Inflammatory macrophage treated with lipopolysaccharide for 4 hours (primary cell): ENCODE measurements at places on chromosomes 4 and X.
A peak's percentile ranks its signal among the peaks of the same experiment; 100 is the strongest.

DNA sequence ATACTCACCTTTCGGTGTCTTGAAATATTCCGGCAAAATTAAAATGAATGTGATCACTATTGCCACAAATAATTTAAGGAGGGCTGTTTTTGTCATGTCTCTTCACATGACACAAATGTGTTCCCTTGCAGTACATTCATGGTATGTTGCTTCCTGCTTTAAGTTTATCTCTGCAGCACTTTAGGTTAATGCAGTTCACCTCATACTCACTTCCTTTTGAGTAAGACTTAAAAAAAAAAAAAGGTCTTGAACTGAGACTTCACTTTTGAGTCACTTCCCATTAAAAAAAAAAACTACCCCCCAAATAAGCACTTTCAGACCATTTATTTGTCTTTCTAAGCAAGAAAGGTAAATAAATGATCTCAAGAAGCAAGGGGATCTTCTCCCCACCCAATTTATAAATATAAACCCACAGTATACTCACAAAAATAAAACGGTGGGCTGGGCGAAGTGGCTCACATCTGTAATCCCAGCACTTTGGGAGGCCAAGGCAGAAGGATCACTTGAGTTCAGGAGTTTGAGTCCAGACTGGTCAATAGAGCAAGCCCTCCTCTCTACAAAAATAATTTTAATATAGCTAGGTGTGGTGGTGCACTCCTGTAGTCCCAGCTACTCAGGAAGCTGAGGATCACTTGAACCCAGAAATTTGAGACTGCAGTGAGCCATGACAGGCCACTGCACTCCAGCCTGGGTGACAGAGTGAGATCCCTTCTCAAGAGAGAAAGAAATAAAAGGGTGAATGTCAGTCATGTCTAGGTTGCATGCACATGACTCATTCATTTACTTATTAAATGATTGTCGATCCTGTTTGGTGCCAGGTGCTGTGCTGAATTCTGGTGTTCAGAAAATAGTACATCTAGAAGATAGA is at the start of gene TMEM156:
TSS of gene TMEM156 (minus strand) at position 192 of the 868 bp plus-strand sequence. CDS start at position 96, 96 bp downstream.
- DNase-seq, result peak; percentile 75

DNA sequence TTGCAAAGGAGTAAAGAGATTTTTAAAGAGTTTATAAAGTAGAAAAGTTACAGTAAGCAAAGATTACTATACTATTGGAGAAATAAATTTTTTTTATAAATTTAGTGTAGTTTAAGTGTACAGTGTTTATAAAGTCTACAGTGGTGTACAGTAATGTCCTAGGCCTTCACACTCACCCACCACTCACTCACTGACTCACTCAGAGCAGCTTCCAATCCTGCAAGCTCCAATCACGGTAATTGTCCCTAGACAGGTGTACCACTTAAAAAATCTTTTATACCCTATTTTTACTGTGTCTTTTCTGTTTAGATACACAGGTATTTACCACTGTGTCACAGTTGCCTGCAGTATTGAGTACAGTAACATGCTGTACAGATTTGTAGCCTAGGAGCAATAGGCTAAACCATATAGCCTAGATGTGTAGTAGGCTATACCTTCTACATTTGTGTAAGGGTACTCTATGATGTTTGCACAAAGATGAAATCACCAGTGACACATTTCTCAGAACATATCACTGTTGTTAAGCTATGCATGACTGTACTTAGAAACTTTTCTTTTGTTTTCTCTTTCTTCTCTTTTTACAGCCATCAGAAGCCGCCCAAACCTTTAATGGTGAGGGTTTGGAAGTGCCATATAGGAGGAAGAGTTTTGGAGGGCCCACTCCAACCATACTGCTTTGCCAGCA is 11.8 kb upstream of the SH3RF1 start:
- DNase-seq, result no peak

DNA sequence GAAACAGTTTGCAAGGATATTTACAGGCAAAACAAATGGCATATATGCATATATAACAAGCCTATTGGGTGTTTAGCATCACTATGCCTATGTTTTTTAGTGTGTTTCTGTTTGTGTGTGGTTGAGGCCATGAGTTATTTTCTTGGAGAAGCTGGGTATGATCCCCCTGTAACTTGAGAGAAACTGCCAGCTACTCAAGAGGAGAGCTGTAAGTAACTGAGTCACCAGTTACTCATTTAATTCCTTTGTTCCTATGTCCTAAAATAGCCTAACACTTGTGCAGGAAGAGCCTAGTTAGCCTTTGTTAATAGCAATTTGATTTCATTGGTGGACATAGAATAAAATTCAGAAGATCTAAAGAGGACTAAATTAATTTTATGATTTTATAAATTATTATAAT is 79.1 kb downstream of the PWWP3B start:
- no peak for DNase-seq

DNA sequence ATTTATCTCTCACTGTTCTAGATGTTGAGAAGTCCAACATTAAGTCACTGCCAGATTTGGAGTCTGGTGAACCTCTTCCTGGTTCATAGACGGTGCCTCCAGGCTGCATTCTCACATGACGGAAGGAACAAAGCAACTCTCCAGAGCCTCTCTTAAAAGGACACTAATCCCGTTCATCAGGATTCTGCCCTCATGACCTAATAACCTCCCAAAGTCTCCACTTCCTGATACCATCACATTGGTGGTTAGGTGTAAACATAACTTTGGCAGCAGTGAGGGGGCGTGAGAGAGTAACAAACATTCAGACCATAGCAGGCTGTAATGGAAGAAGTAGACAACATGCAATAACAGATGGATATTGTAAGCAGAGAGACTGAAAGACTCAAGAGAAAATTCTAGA is 388.6 kb downstream of the PDHA2 start:
- DNase-seq, result no peak

DNA sequence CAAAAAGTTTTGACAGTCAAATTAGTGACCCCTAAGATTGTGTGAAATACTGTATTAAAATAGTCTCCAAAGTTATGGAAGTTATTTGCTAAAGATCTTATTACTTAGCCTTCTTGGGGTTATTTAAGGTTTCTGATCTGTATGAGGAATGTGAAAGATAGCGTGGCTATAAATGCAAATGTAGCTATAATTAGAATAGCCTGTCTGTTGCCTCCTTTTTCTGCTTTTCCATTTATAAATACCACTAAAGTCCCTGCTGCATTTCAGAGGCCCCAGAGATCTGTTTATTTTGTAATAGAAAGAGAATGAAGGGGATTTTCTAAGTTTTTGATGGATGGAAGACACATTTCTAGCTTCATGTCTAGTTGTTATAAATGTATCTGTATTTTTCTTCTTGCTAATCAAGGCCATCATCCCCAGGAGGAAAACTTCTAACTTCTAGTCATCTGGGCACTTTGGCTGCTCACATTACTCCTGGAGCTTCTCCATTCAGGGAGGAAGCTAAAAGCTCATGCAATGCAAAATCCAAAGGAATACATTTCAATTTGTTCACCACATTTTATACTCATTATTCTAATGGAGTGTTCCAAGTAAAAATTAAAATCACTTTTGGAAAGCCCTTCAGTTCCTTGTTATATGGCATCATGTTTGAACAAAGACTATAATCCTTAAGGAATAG is 73.9 kb downstream of the INTS12 start:
- DNase-seq, result no peak

DNA sequence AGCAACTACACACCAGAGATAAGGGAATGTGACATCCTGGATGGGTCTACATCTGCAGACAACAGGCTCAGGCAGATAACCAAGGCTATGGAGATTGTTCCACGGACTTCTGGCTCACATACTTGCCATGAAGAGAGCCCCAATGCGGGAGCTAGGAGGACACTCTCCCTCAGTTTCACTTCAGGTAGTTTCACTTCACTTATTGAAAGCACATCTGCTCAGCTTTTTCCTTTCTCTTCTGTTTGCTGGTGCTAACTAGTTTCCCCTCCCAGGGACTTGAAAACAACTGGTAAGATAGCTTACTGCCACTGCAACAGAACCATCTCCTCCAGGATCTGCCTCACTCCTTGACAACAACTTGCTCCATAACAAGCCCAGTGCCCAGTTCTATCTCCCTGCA is 1.4 kb upstream of the CT47C1 start:
- peak; percentile 31 for DNase-seq

DNA sequence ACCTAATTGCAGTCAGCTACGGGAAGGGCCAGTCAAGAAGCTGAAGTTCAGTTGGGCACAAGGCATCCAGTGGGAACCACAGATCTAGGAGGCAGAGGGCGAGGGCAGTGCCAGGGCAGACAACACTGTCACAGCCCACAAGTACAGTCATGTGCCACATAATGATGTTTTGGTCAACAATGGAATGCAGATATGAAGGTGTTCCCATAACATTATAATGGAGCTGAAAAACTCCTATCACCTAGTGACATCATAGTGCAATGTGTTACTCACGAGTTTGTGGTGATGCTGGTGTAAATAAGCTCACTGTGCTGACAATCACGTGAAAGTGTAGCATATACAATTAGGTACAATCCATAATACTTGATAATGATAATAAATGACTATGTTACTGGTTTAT is 4.5 kb upstream of the TMEM255A start:
- no peak for DNase-seq

- no peak for DNase-seq
Measured at GRCh38 chr4:169131556-169132208, 121.6 kb upstream of the CBR4 start.

DNA sequence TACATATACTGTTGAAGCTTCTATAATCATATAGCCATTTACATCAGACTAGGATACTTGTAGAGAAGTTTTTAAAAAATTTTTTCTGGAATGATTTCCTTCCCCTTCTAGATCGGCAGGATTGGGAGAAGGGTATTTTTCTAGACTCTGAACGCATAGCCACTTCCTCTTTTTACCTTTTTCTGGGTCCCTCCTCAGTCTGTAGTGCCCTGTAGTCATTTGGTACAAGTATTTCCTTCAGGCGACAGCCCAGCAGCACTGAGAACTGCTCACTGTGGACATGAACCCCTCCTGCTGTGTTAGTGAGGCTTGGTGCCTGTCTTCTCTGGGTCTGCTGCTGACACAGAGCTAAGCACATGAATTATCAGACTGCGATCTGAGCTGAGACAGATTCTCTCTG is 255.4 kb downstream of the ARHGAP10 start:
- peak; percentile 16 for DNase-seq

- no peak for DNase-seq
Measured at GRCh38 chrX:124328765-124329164, 3.7 kb upstream of the TEX13D start.

GRCh38 chr4:140212646-140213045 is 58.7 kb upstream of the MAML3 start:
- DNase-seq, result no peak

DNA sequence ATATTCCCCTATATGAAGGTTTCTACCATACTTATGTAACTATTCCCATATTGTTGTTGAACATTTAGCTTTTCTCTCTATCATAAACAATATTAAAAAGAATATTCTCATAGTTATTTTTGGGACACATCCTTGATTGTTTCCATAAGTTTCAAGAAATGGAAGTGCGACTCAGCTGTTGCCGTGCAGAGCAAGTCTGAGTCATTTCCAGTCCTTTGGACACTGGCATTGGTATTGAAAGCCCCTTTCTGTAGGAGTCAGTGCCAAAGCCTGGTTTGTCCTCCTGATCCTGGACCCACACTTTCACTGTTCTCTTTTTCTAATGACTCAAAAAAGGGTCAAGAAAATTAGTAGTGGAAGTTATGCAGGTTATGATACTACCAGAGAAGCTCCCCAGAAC is 108.3 kb upstream of the DIAPH2 start:
- DNase-seq, result peak; percentile 1

DNA sequence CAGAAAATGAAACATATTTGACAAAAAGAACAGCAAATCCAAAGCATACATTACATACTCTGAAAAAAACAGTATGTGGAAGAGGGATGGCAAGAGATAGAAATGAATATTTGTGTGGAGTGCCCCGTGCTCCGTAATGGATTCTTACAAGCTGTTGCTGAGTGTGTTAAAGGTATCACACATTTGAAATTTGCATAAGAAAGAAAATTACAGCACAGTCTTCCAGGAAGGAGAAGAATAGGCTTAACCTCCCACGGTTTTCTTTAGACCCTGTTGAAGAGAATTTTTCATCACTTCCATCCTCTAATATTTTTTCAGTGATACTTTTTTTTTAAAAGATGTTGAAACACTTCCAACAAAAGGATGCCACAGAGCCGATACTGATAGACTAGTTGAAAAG is 1489.4 kb downstream of the RAPGEF2 start:
- no peak for DNase-seq

GRCh38 chrX:19577181-19577810 is 62.0 kb upstream of the MAP3K15 start:
- no peak for DNase-seq

DNA sequence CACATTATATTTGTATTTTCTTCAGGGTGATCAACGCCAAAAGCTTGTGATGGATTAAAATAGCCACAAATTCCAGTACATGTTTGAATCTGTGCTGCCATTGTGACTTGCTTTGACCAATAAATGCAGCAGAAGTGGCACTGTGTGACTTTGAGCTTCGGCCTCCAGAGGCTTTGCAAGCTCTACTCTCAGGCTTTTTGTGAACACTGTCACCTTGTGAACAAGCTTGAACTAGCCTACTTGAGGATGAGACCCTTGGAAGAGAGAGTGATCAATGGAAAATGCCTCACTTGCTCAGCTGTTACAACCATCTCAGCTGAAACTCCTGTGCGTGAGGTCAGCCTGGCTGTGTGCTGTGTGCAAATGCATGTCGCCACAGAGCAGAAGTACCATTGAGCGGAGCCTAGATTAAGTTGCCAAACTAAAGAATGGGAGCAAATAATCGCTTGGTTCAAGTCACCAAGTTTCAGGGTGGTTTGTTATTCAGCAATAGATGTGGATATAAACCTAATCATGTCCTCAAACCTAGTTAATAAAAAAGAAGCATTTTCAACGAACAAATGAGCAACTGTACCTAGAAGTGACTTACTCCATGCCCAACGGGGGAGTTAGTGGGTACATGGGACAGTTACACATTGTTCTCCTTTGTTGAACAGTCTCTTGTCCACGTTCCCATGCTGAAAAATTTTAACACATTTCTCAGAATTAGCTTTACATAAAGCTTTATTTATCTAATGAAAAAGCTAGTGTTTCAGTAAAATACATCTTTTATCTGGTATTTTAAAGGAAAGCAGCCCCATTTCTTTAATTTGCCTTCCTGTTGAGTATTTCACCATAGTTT is 23.5 kb downstream of the NOA1 start:
- no peak for DNase-seq

DNA sequence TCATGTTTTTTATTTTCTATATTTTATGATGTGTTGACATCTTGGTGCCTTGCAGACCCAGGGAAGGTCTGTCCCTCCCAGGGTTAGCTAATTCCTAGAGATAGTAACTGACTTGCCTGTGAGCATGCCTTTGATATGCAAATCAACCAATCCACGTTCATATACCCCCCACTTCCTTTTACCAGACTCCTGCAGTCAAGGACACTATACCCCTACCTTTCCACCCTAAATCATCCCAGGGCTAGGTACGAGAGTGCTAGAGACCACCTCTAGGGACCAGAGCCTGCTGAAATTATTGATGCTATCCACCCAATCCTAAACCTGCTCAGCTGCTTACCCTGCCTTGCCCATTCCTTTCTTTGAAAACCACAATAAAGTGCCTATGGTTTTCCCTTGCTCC is 7.5 kb upstream of the PHEX start:
- DNase-seq, result no peak

DNA sequence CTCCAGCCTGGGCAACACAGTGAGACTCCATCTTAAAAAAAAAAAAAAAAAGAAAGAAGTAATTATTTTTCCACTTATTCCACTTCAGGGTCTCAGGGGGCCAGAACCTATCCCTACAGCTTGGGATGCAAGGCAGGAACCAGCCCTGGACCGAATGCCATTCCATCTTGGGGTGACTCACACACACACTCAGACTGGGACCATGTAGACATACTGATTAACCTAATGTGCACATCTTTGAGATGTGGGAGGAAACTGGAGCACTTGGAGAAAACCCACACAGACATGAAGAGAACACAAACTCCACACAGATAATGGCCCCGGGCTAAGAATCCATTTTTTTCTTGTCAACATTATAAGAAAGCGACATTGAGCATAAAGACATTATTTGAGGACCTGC is 132.5 kb downstream of the PTTG2 start:
- peak; percentile 12 for DNase-seq
